ENCODE measurements at places on chromosomes 2 and 18.

GRCh38 chr2:103734911-103735310 is 973.1 kb downstream of the TMEM182 start:
- DNase-seq, result no peak

DNA sequence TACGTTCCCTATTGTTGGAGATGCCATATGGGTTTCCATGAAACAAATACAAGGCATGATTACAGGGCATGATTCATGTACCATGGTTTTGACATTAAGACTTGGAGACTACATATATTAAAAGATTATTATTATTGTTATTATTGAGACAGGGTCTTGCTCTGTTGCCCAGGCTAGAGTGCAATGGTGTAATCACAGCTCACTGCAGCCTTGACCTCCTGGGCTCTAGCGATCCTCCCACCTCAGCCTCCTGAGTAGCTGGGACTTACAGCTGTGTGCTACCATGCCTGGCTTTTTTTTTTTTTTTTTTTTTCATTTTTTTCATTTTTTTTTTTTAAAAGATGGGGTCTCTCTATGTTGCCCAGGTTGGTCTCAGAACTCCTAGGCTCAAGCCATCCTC is 69.1 kb downstream of the MYOM1 start:
- no peak for DNase-seq

GRCh38 chr2:127423880-127424279 is 5.7 kb downstream of the PROC start:
- no peak for DNase-seq

DNA sequence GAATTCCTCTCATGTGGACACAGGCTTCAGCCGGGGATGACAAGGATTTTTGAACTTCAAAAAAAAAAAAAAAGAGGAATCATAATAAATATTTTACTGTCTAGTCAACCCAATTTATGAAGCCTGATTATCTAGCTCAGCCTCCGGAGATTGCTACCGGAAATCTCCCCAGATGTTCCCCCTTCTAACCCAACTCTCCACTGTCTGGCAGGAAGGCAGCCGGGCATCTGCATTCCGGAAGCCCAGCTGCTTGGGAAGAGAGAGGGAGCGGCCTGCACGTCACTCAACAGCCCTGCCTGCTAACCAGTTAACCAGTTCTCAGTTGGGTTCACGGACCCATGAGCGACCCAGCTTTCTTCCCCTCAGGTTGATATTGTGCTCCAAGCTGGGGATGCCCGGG is 87.2 kb upstream of the POU3F3 start:
- no peak for DNase-seq

- DNase-seq, result no peak
Measured at GRCh38 chr2:67888351-67889005, 174.3 kb downstream of the C1D start.

DNA sequence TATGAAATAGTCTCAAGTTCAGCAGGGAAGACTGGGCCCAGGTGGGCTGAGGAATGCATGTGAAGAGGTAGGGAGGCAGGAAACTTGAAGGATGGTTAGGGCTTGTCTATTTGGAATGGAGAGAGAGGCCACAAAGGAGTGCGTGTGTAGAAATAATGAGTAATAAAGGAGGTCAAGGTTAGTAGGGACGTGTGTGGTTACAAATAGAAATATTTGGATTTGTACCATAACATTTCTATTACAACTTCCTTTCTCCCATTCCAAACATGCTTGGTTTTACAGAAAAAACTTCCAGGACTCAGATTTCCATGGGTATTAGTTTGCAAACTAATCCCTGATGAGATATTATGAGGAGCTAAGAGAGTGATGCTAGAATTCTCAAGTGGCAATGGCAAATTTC is 280.6 kb downstream of the NCKAP5 start:
- DNase-seq, result no peak

GRCh38 chr2:58649756-58650155 is 408.6 kb upstream of the FANCL start:
- DNase-seq, result no peak

DNA sequence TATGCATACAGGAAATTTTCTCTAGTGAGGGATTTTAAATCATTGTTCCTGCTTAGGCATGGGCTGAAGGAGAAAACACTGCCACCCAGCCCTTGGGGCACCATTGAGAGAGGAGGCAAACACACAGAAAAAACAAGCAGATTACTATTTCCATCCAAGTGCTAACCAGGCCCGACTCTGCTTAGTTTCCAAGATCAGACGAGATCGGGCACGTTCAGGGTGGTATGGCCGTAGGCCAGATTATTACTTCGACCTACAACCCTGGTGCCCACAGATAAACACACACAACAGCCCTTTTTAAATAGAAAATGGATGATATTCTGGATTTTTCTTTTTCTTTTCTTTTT is 45.4 kb upstream of the RHOB start:
- DNase-seq, result no peak

GRCh38 chr18:33184175-33184574 is 256.3 kb downstream of the CCDC178 start:
- no peak for DNase-seq

- DNase-seq, result no peak
Measured at GRCh38 chr18:62379051-62379450, 53.9 kb downstream of the TNFRSF11A start.

DNA sequence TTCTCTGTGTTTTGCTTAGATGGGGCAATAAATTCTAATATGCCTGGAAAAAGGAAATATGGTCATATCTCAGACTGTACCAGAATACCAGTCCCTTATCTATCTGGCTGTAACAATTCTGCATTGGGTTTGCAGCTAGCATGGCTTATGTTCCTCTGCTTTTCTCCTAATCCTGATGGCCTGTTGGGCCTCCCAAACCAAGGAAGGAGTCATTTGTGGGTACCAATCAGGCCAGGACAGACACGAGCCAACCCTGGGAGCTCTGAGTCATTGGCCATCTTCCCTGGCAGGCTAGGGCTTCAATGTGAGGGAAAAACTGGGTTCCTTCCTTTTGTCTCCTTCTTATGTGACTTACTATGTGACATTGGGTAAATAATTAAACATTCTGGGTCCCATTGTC is 12.0 kb downstream of the SMARCAL1 start:
- no peak for DNase-seq
